ENCODE measurements at places on chromosomes 11 and 22. TPM values are rescaled to one million over a fixed set of nuclear protein-coding genes. Genes with fewer than 3 reads are reported as not detected.

The HOATZ gene
- not detected for total RNA-seq

- DNase-seq: no peak
Observed at GRCh38 chr22:40463017-40463631, 92.7 kb downstream of the SGSM3 start.

GRCh38 chr22:44569561-44569991 is 71.5 kb upstream of the RTL6 start:
- DNase-seq: no peak

The SELENOM gene
- total RNA-seq: 23.3 TPM

The CASP5 gene
- total RNA-seq: not detected

Measured in dermis microvascular lymphatic vessel endothelial cell (primary cell).